ENCODE measurements at places on chromosomes 1 and 21.

- no peak for DNase-seq
These were observed 3.6 kb upstream of the RNF2 start for GRCh38 chr1:185041742-185042141.

- peak; percentile 79 for DNase-seq
These were observed 95.9 kb downstream of the KCNJ15 start for GRCh38 chr21:38352536-38353219.

DNA sequence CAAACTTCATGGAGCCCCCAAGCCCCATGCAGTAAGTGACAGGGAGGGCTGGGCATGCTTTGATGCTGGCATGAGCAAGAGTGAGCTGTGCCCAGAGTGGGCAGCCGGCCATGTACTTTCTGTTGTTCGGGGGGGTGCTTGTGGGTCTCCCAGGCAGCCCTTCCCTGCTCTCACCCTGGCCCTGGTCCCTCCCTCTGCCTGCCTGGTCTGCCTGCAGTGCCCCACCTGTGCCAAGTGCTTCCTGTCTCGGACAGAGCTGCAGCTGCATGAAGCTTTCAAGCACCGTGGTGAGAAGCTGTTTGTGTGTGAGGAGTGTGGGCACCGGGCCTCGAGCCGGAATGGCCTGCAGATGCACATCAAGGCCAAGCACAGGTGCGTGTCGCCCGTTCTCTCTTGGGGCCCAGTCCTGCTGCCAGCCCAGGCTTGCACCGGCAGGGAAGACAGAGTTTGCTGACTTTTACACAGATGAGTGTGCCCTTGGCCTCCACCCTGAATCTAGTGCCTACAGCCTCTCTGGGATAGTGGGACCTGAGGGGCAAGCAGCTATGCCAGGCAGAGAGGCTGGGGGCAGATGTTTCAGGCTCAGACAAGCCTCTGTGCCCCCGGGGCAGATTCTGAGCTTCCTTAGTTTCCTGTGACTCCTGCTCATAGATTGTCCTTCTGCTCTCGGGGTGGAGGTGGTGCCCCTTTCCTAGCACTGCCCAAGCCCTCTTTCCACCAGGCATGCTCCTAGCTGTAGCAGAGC lies 7.6 kb downstream of the ZBTB48 start:
- no peak for DNase-seq

GRCh38 chr21:45634511-45635183 lies 8.9 kb upstream of the PCBP3 start:
- peak; percentile 40 for DNase-seq

DNA sequence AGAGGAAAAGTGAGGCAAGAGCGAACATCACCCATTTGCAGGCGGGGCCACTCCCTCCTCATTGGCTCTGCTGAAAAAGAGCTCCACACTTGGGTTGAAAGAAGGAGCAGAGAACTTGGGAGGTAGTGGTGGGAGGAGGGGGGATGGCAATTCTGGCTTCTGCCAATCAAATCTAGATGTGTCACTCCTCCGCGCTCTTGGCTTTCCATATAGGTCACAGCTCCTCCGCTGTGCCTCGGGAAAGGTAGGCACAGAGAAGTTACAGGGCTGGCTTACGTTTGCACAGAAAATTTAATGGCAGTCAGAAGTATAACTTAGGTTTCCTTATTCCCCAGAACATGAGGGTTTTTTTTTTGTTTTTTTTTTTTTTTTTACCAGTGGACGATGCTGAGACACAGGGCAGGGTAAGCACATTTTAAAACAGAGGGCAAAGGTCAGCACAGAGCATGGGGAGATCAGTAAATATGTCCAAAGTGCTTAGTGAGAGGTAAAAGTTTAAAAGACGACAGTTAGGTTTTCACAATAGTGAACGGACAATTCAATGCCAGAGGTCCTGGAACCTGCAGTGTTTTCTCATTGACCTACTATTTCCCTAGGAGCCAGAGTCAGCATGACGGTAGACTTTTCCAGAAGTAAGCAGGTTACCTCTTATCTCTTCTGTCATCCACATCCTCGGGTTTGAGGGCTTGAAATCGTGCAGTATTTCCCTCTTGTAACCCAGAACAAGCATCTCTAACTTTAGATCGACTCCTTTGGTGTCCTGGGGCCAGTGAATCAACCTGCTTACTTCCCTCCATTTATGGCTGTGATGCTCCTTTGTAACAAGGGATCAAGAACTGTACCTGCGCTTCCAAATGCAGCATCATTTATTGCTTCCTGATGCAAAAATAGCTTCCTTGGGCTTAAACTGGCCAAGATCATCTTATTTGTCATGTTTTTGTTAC lies 258.9 kb upstream of the PROX1 start:
- no peak for DNase-seq

DNA sequence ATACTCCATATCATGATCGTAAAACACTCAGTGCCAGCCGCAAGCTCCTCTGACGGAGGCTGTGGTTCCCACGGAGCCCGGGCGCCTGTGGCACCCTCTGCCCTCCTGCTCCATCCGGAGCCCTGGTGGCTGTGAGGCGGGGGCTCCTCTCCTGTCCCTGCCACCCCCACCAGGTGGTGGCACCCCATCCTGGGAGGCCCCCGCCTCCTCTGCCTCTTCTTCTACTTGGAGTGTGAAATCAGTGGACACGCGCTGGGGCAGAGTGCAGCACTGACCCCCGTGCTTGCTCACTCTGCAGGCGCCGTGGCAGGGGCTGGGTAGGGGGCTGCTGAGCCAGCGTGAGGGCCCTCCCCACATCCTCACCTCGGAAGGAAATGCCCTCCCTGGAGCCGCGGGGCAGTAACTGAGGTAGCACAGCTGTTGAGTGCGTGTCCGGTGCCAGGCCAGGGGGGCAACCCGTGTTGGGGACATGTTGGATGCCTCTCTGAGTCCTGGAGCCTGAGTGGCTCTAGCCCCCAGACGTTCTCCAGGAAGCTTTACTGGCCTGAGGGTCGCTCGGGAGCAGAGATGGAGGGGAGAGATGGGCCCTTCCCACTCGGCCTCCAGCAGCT lies 58.7 kb upstream of the ABCG1 start:
- DNase-seq = no peak

GRCh38 chr1:65211331-65211730 lies 63.3 kb downstream of the AK4 start:
- no peak for DNase-seq

- DNase-seq = peak; percentile 45
These were observed 9.8 kb upstream of the CELSR2 start for GRCh38 chr1:109239409-109240068.

- DNase-seq = no peak
These were observed 202.6 kb downstream of the PTPRC start for GRCh38 chr1:198841477-198841876.

- DNase-seq = peak; percentile 17
These were observed 53.6 kb downstream of the ATP6V1G3 start for GRCh38 chr1:198486903-198487302.

DNA sequence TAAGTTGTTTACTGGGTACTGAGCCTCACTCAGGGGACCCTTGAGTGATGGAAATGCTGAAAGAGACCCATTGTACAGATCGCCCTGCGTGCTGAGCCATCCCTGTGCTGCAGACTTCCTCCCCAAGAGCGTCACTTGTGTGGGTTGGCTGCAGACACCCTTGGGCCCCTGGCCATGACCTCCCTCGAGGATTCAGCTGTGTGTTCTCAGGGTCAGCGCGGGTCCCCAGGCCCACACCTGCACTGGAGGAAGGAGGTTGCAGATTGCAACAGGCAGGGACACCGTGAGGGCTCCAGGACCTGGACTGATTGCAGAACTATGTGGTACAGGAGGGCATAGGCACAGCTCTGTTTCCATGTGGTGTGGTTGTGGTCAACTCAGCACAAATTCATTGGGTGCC lies 4.4 kb downstream of the SNAP47 start:
- DNase-seq = no peak
